Myometrial cell (primary cell): ENCODE measurements at places on chromosomes 3 and 15. TPM values are rescaled to one million over a fixed set of nuclear protein-coding genes. Genes with fewer than 3 reads are reported as not detected.

ERICH6 gene
- 0.35 TPM in 1 of 2 replicates, not detected in the other for total RNA-seq

CACNA2D3 gene
- total RNA-seq: under 0.01 and 0.18 TPM in 2 replicates

NTRK3 gene
- not detected in 2 replicates for total RNA-seq

ATP13A4 gene
- total RNA-seq: not detected in 2 replicates

CIDEC gene
- total RNA-seq: 0.29 and 0.35 TPM in 2 replicates

MCTP2 gene
- 0.18 and 0.58 TPM in 2 replicates for total RNA-seq

TRIM71 gene
- not detected in 2 replicates for total RNA-seq

KLHL40 gene
- total RNA-seq: not detected in 2 replicates

DNAH12 gene
- not detected in 2 replicates for total RNA-seq

GABRR3 gene
- not detected in 2 replicates for total RNA-seq

TGM4 gene
- under 0.01 TPM in 1 of 2 replicates, not detected in the other for total RNA-seq

SI gene
- not detected in 2 replicates for total RNA-seq

SLC9C1 gene
- total RNA-seq: not detected in 2 replicates

GHSR gene
- total RNA-seq: not detected in 2 replicates
